ENCODE measurements at places on chromosomes 12 and 14. TPM values are rescaled to one million over a fixed set of nuclear protein-coding genes. Genes with fewer than 3 reads are reported as not detected.

GRCh38 chr14:50173891-50174290 is 57.5 kb downstream of the SOS2 start:
- no peak for DNase-seq

GRCh38 chr12:1099158-1099557 is 108.1 kb downstream of the ERC1 start:
- no peak for DNase-seq

DNA sequence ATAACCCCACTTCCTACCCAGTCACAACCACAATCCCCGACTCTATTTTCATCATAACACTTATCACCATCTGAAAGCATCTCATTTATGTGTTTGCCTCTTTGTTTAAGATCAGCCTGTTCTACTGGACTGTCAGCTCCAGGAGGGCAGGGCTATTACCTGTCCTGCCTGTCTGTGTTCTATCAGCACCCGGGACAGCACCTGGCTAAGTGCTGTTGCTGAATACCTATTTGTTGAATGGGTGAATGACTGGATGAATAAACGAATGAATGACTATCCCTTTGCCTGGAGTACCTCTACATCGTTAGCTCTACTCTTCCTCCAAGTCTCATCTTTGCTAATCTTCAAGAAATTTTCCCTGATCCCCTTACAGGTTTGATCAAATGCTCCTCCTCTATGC is 69.0 kb downstream of the WSCD2 start:
- DNase-seq = no peak

DNA sequence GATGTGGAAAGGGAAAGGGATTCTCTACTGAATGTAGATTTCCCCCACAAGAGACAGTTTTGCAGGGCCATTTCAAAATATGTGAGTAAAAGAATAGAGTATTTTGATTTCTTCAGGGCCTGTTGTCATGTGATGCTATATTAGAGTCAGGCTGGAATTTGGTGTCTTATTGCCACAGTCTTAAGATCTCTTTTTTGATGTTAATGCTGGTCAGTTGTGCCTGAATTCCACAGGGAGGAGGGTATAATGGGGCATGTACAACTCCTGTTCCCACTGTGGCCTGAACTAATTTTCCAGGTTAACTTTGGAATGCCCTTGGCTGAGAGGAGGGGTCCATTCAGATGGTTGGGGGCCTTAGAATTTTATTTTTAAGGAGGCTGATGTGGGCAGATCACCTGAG is 111.0 kb upstream of the MAX start:
- no peak for DNase-seq

Gene ADAMTS20
- total RNA-seq = 0.47 TPM

Gene C12orf54
- not detected for total RNA-seq
